ENCODE measurements at places on chromosomes 11 and 22.

- DNase-seq = no peak
Observed at GRCh38 chr22:48696371-48696770, 1131.3 kb downstream of the BRD1 start.

DNA sequence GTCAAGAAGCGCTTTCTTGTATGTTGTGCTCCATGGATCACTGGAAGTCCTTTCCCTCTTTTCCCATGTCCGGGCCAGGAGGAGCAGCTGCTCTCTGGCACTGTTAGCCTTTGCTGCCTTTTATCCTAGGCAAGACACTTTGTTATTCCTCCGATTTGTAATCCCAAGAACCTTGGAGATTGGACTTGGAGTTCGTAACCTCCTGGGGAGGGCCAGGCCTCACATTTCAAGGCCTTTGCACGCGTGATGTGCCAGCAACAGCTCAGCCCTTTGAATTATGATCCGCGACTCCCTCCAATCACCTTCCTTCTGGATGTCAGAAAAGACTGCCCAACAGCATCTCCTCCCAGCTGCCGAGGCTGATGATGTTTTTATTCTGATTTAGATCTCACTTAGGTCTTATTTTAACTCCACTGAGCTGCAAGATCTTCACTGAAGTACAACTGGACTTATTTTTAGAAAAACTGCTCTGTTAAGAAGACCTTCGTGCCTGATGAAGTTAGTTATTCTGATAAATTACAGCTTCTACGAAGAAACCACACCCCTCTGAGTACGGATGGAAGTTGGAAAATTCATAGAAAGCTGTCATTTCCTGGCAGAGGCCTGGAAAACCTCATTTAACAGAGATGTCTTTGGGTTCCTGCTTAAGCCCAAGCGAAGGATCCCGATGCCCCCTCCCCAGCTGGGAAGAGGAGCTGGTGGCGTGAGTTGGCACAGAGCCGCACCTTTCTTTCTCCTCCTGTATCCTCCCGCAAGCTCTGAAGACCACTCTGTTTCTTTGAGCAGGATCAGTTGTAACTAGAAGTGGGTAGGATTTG lies 62.4 kb downstream of the PARVB start:
- DNase-seq = no peak

DNA sequence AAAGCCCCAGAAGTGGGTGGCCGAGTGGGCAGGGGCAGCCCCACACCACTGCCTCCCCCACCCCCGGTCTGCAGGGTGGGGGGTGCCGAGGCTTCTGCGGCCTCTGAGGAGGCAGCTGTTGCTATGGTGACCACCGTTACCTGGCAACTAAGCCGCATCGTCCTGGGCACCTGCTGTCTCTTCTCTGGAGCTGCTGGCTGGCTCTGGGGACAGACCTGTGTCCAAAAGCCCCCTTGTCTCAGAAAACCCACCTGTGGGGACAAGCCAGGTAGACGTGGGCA lies 79.9 kb upstream of the PRR5 start:
- DNase-seq = no peak

- DNase-seq = no peak
Observed at GRCh38 chr11:122037911-122038310, 78.1 kb downstream of the BLID start.

- DNase-seq = no peak
Observed at GRCh38 chr11:67544616-67545242, 21.5 kb upstream of the CABP2 start.

DNA sequence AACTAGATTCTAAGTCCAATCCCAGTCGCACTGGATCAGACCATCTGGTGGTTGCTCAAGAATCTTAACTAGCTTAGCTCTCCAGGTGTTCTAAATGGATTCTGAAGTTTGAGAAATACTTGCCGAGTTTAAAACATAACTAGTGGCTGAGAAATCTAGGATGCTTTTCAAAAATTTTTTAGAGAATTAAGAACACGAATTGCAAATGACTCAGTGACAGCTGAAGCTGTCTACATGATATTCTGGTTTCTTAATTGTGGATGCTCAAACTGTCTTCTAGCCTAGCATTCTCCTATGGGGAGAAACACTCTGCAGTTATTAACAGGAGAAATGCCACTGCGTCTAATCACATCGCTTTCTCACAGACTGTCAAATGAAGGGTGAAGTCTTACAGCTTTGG lies 20.2 kb upstream of the TP53AIP1 start:
- no peak for DNase-seq

DNA sequence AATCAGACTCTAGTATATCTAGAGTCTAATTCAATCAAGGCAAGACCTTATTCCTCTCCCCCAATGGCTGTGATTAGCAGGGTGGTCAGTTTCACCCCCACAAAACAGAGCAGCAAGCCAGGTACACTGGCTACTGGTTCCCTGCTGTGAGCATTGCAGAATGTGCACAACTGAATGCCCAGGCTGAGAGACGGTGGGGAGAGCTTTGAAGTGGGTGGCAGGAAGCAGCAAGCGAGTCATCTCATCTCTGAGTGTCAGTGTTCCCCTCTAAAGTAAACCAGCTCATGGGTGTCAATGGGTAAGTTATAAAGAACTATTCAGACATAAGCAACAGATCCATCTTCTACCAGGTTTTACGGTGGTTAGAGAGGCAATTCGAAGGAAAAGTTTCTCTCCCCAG lies 37.6 kb downstream of the GAB4 start:
- no peak for DNase-seq

- DNase-seq = no peak
Observed at GRCh38 chr11:134781380-134781866, 369.4 kb upstream of the B3GAT1 start.

- DNase-seq = no peak
Observed at GRCh38 chr11:18490736-18491485, 35.3 kb downstream of the LDHAL6A start.

DNA sequence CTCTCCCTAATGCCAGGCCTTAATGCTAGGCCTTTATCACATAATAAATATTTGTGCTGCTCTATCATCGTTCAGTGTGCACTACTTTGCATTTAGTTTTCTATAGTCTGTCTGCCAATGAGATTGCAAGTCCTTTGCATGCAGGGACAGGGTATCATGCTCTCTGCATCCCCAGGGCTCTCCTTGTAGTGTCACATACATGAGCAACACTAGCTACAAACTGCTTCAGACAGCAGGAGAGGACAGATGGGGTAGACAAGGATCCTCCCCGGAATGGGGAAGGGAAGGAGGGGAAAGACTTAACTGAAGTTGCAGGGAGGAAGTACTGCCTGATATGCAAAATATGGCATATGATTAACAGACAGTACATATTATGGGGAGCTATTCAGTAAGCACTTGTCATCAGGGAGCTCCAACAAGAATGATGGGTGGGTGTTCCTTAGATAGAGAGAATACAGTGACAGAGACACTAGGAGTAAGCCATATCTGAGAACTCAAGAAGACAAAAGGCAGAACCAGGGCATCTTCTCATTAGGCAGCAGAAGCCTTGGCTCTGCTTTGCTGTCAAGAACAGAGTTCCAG lies 42.8 kb downstream of the ZNF202 start:
- no peak for DNase-seq

GRCh38 chr22:41501209-41501608 lies 32.3 kb downstream of the ACO2 start:
- DNase-seq = no peak

DNA sequence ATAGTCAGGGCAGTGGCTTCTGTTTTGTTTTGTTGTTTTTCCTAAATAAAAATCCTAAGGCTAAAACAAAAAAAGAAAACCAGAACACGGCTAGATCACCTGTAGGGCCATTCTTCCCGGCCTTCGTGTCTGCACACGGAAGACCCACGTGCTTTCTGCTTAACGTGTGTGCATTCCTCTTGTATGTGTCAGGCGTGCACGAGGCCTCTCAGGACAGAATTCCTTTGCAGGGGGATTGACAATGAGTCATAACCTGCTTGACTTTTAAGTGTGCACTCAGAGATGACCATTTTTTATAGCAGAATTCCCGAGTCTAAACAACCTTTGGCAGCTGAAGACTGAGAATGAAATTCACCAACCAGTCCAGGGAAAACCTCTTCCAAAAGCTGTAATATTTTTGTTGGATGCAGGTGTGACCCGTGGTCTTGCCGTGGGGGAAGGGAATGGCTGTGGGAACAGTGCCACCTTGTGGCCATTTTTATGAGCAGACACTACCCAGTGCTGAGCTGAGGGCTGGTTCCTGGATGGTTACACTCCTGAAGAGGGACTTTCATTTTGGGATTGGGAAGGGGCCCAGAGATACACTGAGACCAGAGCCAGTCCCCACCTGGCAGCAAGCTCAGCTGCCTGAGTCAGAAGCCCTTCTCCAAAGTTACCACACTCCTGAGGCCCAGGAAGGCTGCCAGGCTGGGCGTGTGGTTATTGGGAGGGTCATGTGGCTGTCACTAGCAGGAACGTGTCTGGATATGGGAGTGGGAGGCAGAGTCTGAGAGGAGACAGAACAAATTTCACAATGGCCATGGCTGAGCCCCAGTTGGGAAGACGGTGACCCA lies 35.7 kb upstream of the DKK3 start:
- peak; percentile 18 for DNase-seq

- no peak for DNase-seq
Observed at GRCh38 chr22:47281126-47282106, 519.0 kb downstream of the TBC1D22A start.

GRCh38 chr11:126507646-126508045 lies 152.2 kb downstream of the ST3GAL4 start:
- no peak for DNase-seq

DNA sequence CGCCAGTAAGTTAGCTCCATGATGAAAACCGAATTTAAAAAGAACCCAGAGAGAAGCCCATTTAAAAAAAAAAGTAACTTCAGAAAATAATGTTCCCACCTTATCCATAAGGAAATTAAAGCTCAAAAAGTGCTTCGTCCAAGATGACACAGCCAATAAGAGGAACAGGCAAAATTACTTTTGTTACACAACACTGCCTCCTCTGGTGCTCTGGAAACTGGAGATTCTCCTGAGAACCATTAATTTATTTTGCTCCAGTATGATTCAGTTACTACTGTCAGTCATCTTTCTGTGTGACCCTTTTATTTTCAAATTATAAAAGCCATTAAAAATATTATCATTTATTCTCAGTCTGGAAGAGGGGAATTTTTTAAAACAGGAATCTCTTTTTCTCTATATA lies 2.0 kb downstream of the IFT27 start:
- no peak for DNase-seq

DNA sequence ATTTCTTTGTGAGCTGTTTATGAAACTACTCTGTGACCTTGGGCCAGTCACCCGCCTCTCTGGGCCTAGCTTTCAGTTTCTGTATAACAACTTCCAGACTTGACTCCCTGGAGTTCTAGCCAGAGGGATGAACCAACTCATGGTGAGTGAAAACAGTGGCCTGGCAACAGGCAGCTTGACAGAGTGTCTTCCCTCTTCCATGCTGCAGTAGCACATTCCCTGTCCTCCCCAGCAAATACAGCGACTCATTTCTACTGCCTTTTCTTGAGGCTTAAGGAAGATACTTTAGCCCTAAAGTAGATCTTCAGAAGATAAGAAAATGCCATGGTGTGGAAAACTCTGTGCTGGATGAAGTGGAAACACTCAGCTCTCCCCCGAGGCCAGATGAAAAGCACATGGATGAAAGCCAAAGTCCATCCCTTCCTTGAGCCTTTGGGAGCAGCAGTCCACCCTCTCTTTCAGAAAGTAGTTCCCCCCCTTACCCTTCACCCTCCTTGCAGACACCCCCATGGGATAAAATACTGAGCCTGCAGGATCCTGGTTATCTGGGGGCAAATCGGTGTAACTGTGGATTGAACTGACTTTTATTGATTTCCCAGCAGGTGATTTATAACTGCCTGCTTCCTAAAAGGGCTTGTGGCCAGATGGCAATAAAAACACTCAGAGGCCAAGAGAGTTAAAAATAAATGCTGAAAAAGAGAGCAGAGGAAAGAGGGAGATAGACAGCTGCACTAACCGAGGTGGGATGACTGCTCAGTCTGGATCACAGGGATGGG lies 24.1 kb downstream of the IRAG1 start:
- DNase-seq = no peak

GRCh38 chr22:35564975-35565867 lies 24.6 kb downstream of the RASD2 start:
- DNase-seq = no peak

- DNase-seq = no peak
Observed at GRCh38 chr11:72013765-72014711, 15.3 kb downstream of the IL18BP start.

DNA sequence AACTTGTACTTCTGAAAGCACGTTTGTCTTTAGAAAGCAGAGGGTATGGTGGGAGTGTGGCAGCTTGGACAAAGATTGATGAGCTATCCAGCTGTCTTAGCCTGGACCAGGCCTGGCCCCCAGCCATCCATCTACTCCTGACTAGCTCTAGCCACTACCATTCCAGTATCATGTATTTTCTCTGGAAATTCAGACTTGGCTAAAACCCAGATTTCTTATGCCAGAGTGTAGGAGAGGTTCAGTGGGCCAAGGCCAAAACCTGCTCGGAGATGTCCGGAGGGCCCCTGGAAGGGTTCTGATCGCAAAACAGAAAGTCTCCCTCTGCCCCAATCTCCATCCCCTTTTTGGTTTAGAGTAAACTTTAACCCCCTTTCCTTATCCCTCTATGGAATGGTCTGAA lies 24.8 kb upstream of the MTCH2 start:
- DNase-seq = no peak

GRCh38 chr11:78190871-78191538 lies 2.3 kb downstream of the USP35 start:
- no peak for DNase-seq

DNA sequence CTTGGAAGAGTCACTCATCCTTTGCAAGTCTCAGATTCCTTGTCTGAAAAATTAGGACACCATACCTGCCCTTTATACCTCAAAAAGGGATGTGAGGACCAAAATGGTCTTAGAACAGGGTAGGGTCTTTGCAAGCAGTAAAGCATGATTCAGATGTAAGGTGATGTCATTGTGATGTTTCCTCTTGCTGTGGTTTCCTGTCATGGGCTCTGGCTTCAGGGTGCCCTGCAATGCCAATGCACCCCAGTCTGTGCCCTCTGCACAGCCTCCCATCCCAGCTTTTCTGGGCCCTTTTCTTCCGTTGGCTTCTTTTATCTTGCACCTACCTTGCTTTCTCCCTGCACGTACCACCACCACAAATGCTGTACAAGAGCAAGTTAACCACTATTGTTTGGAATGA lies 87.8 kb upstream of the NNMT start:
- no peak for DNase-seq

- no peak for DNase-seq
Observed at GRCh38 chr11:125317416-125317815, 152.9 kb downstream of the PKNOX2 start.

DNA sequence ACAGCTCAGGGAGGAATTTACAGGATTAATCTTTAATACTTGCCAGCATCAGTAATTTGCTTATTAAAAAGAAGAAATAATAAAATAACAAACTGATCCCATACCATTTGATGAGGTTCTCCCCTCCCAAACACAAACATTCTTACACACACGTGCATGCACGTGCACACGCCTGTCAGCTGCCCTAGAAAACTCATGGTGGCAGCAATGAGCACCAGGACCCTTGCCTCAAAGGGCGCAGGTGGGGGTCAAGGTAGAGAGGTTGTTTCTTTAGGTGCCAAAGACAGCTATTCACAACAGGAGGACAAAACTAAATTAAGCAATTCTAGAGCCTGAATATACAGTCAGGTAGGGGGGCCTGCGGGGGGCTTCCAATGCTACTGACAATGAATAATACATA lies 219.3 kb downstream of the BUD13 start:
- DNase-seq = no peak

- DNase-seq = no peak
Observed at GRCh38 chr22:40348025-40348658, 1.8 kb downstream of the ADSL start.

GRCh38 chr11:119029340-119030028 lies 1.2 kb downstream of the SLC37A4 start:
- no peak for DNase-seq

GRCh38 chr11:1693327-1694063 lies 3.5 kb upstream of the KRTAP5-6 start:
- DNase-seq = peak; percentile 81

- no peak for DNase-seq
Observed at GRCh38 chr11:86931548-86932258, 23.5 kb downstream of the FZD4 start.
